ENCODE measurements at places on chromosomes 3 and 15.

- no peak for DNase-seq
Measured at GRCh38 chr15:98614681-98615080, 33.7 kb upstream of the IGF1R start.

DNA sequence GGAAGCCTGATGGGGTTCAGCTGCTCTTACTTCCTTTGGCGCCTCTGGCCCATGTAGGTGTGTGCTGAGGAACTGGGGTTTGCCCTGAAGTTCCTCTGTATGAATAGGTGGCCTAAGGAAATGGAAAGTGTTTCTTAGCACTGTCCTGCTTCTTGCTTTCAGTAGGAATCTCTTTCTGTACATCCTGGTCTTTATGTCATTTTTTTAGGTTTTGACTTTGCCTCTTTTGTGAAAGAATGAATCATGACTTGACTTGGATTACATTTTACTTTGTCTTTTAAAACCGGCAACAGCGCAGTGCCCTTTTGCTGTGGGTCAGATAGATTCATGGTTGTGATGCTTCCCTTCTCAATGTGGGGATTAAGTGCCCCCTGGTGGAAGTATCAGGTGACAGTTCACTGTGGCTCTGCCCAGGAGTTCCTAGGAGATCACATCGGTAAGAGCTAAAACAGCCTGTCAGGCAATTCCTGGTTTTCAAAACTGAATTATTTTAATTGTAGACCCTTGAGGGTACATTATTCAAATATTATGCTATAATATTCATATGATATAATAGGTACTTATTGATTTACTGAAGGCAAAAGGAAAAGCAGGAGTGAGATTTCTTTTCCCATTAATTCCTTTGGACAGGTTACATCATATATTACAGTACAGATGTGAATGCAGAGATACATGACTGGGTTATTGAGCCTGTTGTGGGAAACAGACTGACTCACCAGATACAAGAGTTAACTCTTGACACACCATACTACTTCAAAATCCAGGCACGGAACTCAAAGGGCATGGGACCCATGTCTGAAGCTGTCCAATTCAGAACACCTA lies 95.4 kb downstream of the HCN4 start:
- peak; percentile 57 for DNase-seq

DNA sequence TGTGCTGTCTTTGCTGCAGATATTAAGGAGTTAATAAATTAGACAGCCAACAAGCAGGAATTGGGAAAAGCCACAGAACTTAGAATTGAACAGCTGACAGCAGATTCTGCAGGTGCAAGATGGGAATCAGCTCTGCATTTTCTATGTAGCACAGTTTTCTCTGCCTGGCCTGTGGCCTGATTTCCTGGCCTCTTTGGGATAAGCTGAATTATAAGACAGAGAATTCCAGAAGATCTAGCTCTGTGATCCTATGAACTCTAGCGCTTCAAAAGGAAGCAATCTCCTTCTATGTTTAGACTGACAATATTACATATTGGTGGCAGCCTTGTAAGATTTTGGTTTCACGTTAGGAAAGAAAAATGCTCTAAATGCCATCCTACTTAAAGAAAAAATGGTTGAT lies 24.0 kb upstream of the SOX2 start:
- DNase-seq, result no peak

GRCh38 chr3:134337071-134337482 lies 37.2 kb downstream of the AMOTL2 start:
- DNase-seq, result no peak

DNA sequence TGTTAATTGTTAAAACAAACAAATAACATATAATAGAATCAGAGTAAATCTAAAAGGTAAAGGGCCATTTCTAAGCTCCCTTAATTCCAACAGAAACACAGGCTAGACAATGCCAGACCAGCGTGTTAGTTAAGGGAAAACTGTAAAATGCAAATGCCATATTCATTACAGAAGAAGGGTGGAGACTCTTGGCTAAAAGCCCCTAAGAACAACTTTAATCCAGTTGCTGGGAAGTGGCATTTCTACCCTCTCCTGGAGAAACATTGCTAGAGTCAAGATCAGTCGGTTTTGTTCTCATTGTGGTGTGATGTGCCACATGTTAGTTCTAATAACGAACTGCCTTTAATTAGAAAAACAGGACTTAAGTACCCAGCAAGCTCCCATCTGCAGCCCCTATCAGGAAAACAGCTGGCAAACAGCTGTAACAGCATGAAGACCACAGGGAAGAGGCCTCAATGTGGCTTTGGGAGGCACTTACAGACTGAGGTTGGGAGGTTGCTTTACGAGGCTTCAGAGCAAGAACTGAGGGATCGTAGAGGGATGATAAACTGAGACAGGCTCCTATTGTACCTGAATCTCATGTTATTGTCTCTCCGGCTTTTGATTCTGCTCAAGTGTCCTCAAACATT lies 1134.8 kb downstream of the ROBO1 start:
- DNase-seq, result no peak

GRCh38 chr3:183818041-183818620 lies 7.2 kb downstream of the MAP6D1 start:
- no peak for DNase-seq

DNA sequence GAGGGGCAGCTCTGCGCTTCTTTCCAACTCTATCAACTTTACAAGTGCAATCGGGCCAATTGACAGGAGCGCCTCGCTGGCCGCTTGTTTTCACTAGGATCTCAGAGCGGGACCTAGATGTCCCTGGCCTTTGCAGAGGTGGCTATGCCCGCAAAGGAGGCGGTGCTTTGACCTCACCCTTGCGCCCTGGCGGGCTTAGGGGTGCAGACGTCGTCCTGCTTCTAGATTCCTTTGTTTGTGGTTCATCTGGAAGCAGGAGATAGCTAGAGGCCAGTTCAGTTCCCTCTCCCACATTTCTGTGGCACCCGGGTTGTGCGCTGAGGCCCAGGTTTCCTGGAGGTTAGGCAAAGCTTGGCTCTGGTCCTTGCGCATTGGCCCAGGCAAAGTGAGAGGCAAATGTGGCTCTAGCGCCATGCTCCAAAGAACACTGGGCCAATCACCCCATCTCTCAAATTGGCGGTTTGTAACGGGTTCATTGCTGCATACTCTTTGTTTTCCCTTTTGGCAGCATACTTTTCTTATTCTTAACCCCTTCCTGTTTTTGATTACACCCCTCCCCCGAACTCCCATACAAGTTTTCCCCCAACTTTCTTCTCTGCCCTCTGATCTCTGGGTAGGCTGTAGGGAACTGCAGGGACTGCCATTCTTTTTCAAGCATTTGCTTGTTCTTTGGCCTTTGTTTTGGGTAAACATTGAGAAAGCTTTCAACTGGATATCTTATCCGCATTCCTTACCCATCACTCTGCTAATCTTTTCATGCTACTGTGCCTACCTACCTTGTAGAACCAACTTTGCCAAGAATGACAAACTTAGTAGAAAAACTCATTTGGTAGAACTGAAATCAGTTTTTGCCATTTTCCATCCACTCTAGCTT lies 1.4 kb downstream of the PPM1L start:
- peak; percentile 59 for DNase-seq

GRCh38 chr3:120300971-120301370 lies 15.9 kb upstream of the GPR156 start:
- DNase-seq, result no peak

- no peak for DNase-seq
Measured at GRCh38 chr3:126390751-126391150, 4.0 kb upstream of the CFAP100 start.

DNA sequence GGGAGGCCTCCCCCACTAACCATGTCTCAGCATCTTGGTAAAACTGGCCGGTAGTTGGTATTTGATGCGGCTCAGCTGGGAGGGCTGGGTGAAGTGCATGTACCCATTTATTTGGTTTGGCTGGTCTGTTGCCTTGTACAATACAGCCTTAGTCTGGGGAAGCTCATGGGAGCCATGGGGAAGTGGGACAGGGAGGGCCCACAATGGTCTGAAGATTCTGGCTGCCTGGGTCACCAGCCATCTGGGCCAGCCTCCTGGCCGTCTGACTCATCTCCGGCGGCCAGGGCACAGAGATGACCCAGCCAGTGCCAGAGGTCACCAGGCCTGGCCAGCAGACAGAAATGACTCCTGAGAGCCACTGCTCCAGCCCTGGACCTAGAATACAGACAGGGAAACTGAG lies 51.6 kb upstream of the SMAD6 start:
- DNase-seq, result no peak

GRCh38 chr3:62758296-62759066 lies 116.7 kb downstream of the CADPS start:
- DNase-seq, result peak; percentile 49

DNA sequence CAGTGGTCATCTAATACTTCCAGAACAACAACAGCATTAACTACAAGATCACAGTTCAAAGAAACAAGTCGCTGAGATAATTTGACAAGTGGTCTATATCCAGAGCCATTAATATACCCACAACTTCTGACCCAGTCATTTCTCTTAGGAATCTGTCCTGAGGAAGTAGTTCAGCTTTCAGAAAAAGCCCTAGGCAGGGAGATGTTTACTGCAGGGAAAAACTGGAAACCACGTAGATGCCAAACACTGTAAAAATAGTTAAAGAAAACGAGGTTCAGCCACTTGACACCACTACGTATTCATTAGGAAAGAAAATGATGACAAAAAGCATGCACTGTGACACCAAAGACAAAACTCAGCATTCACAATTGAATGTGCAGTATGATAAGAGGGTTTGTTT lies 22.3 kb upstream of the CDCP1 start:
- no peak for DNase-seq

- DNase-seq, result no peak
Measured at GRCh38 chr15:77904901-77905300, 172.6 kb downstream of the TBC1D2B start.

- no peak for DNase-seq
Measured at GRCh38 chr15:36617529-36618196, 38.2 kb downstream of the CDIN1 start.

DNA sequence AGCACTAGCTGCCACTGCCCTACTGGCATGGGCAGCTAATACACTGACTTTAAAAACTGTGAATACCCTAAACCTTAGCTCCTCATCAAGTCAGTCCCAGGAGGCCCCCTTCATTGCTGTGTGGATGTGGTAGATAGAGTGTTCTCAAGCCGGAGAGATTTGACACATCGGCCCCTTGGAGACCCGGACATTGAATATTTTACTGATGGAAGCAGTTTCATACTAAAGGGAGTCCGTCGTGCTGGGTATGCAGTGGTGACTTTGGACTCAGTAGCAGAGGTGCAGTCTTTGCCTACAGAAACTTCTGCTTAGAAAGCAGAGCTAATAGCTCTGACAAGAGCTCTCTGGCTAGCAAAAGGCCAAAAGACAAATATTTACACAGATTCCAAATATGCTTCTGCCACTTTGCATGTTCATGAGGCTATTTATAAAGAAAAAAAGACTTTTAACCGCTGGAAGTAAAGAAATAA lies 17.5 kb downstream of the CCR4 start:
- DNase-seq, result no peak

DNA sequence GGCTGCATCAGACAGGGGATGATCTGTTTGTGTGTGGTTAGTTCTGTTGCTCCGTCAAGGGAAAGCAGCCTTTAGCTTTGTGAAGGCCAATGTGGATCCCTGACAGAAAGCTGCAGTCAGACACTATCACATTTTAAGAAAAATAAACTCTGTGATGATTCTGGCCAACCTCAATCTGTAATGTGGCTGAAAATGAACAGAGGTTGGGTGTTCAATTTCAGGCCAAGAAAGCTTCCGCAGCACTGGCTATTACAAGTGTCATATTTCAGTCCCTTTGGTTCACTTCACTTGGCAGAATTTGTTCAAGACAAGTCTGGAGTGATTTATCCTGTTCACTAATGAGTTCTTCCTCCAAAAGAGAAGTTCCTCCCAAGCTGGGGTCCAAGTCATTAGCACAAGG lies 571.8 kb upstream of the IL12A start:
- no peak for DNase-seq

- DNase-seq, result no peak
Measured at GRCh38 chr3:69251078-69251805, 128.8 kb upstream of the LMOD3 start.

GRCh38 chr3:162161595-162161994 lies 665.0 kb downstream of the OTOL1 start:
- no peak for DNase-seq

DNA sequence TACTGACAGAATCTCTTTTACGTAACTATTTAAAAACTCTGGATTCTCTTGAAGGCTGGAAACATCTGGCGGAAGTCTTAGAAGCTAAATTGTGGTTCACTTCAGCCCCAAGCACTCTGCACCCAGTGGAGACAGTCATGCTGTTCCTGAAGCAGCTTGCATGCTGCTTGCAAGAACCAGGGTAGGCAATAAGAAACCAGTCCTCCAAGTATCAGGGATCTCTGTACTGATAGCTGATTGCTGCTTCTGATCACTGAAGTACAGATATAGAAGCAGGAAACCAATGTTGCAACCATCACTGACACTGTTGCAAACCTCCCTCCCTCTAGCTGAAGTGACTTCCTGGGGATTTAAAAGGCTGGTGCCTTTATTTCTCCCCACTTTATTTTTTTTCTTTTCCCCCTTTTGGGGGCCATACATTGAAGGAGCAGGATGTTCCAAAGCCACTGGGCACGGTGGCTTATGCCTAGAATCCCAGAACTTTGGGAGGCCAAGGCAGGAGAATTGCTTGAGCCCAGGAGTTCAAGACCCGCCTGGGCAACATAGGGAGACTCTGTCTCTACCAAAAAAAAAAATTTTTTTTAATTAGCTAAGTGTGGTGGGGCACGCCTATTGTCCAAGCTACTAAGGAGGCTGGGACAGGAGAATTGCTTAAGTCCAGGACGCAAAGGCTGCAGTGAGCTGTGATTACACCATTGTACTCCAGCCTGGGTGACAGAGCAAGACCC lies 15.3 kb downstream of the SPCS1 start:
- no peak for DNase-seq

DNA sequence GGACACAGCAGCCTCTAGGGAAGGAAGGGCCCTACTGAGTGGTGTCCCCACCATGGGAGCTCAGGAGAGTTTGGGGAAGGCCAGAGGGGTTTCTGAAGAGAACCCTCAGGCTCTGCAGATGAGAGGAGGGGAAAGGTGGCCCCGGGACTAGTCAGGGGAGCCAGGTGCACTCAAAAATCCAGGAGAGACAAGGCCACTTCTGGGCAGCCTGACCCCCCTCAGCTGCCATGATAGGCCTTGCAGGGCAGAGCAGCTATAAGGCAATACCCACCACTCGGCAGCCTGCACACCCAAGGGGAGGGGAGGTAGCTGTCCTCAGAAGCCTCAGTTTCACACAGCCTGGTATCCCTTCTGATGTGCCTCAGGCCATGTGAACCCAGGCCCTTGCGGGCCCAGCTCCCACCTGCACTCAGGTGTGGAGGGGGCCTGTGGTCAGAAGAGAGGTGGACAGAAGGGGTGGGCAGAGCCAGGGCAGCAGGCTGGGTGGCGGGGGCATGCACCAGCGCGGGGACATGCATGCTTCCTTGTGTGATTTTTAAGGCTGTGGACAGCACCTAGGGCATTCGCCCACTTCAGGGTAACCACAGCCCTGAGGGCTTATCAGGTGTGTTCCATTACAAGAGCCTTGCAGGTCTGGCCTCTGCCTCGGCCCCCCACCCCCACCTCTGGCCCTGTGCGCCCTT lies 34.6 kb downstream of the SRPRB start:
- DNase-seq, result no peak

DNA sequence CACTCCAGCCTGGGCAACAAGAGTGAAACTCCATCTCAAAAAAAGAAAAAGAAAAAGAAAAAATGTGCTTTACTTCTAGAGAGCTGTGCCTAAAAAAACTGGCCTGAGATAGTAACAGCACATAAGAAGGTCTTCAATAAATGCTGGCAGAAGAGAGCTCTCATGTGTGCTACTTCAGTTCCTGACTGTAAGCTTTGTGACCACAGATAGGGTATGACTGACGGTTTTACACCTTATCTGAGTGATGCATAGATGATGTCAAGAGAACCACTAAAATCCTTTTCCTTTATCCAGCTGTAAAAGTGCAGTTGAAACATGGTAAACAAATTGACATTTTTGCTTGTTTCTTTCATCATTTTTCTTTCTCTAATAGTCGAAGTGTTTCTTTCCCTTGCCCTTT lies 127.9 kb downstream of the C3orf70 start:
- no peak for DNase-seq

All from SK-N-DZ (cell line).